ENCODE measurements at places on chromosomes 11 and 22.
A peak's percentile ranks its signal among the peaks of the same experiment; 100 is the strongest.

DNA sequence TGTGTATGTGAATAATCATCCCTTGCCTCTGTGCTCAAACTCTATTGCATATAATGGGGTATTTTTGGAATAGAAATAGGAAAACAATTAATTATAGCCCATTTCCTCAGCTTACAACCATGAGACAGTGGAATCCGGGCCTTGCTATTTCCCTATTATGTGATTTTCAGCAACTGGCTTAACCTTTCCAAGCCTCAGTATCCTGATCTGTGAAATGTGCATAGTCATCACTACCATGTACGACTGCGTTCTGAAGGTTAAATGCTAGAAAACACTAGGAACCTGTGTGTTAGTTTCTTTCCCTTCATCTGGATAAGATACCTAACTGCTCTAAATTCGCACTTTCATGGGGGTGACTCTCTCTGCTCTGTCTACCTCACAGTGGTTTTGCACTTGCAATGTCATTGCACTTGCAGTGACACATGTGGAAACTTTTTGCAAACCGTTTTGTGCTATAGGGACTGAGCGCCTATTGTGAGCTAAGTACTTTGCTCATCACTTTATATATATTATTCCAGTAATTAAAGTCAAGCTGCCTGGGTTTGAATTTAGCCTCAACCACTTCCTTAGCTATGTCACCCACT lies 48.3 kb downstream of the IRAG1 start:
- DNase-seq: no peak

DNA sequence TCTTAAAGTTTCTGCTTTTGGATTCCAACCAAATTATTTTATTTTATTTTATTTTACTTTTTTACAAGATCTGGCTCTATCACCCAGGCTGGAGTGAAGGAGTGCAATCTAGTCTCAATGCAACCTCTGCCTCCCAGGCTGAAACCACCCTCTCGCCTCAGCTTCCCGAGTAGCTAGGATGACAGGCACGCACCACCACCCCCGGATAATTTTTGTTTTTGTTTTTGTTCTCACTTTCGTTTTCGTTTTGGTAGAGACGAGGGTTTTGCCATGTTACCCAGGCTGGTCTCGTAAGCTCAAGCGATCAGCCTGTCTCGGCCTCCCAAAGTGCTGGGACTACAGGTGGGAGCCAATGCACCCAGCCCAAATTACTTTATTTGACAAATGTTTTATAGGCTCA lies 219.8 kb downstream of the ETS1 start:
- no peak for DNase-seq

DNA sequence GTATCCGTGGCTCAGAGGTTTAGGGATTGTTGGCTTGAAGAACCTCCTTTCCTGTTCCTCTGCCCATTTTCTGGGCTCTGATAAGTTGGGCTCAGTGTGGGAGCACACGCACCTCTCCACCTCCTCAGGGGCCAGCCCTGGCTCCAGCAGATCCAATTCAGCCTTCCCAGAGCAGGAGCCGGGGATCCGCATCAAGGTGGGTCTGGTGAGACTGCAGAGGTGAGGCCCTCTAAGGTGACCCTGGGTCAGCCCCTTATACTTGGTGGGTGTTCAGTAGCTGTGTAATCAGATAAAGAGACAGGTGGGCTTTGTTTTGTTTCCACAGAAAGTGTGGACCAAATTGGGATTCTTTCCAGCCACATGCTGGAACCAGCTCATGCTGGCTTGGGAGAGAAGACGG lies 1466.0 kb downstream of the TBC1D22A start:
- no peak for DNase-seq

GRCh38 chr11:60263402-60263801 lies 17.1 kb upstream of the MS4A4A start:
- DNase-seq: no peak

DNA sequence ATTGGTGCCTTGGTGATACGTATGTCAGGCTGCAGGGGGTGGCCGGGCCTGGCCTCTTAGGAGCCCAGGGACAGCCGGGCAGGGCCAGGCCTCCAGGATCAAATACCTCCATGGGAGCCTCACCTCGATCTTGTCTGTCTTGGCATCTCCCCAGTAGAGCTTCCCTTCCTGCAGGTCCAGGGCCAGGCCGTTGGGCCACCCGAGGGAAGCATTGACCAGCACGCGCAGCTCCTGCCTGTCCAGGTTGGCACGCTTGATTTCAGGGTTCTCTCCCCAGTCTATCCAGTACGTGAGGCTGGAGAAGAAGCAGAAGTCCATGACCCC lies 137.7 kb downstream of the CRYBB2 start:
- no peak for DNase-seq

GRCh38 chr11:12430351-12430750 lies 53.0 kb downstream of the PARVA start:
- DNase-seq: peak; percentile 75

DNA sequence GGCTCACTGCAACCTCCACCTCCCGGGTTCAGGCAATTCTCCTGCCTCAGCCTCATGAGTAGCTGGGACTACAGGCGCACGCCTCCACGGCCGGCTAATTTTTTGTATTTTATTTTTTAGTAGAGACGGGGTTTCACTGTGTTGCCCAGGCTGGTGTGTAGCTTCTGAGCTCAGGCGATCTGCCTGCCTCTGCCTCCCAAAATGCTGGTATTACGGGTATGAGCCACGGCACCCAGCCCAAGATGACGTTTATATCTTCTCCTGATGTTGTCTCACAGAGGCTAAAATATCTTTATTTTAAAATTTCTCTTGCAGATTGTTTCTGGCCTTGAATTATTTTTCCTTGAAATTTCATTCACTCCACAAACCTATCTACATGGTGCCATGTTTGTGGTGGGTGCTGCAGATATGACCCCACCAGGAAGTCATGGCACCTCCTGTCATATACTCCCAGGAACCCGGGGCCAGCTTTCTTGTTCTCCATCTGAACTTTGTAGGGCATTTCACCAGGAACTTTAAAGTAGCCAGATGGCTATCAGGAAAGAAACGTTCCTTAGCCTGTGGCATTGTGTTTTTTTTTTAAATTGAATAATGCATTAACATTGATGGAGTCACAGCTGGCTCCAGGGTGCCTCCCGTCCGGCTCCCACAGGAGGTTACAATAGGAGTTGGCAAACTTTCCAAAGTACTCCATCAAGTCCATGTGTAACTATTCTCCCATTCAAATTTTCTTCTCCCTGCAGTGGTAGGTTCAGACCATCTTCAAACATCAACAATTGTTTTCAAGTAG lies 42.0 kb upstream of the LIPT2 start:
- DNase-seq: no peak

DNA sequence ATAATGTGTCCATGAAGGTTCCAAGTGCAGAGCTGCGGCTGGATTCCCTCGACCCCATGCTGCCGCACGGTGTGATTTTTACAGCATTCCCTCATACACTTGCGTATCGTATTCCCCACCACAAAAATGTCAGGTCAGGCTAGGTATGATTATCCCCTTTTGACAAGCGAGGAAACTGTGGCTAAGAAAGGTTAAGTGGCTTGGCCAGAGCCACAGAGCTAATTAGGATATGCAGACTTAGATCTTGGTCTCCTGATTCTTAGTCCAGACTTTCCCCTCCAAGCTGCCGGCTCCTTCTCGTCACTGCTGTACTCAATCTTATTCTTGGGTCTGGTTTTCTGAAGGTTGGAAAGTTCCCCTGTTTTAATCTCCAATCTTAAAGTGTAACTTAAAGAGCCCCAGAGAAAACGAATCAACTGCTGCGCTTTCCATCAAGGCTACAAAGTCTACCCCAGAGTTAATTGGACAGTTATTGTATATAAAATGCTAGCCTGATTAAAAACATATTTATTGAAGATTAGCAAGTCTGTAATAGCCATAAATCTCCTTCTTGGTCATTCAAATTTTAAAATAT lies 176.6 kb downstream of the ADAMTS15 start:
- DNase-seq: no peak

DNA sequence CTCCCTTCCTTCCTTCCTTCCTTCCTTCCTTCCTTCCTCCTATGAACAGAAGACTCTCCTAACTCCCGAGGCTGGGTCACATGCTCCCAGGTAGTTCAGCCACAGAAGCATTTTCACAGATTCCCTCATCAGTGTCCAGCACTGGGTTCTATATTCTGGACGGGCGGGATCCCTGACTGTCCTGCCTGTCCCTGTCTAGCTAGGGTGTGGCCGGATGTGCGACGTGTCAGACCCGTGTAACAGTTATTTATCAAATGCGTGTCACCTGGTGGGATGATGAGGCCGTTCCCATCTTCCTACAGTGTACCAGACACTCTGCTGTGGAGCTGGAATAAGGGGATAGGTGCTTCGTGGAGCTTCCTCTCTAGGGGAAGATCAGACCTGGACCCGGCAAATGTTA lies 901.0 kb downstream of the BRD1 start:
- DNase-seq: no peak

GRCh38 chr22:42720263-42721044 lies at the start of gene A4GALT:
A4GALT (minus strand) TSS chr22:42720870; CDS start chr22:42693951, 26,919 bp downstream.
- DNase-seq: no peak

DNA sequence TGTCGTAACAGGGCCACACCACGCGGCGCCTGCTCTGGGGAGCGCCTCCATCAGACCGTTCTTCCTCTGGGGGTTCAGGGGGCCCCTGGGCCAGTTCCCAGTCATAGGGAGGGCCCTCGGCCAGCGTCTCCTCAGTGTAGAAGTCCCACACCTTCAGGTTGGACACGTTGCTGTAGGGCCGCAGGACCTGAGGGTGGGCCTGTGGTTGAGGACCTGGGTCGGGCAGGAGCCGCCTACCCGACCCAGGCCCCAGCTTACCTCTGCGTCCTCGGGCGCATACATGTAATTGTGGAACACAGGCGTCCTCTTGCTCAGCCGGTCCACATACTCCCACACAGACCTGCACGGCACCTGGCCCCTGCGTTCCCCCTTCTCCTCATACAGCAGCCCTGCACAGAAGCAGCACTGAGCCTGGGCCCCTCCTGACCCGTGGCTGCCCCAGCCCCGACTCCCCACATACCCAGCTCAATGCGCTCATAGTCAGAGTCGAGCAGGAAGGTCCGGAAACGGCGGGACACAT lies 20.2 kb downstream of the SBF1 start:
- DNase-seq: no peak
